Activated naive CD8-positive, alpha-beta T cell treated with anti-CD3 and anti-CD28 coated beads, Interleukin-2, amount 10 ng/mL, durations not matched to agents 7 days and 5 days (primary cell): ENCODE measurements at places on chromosomes 2 and 18.

DNA sequence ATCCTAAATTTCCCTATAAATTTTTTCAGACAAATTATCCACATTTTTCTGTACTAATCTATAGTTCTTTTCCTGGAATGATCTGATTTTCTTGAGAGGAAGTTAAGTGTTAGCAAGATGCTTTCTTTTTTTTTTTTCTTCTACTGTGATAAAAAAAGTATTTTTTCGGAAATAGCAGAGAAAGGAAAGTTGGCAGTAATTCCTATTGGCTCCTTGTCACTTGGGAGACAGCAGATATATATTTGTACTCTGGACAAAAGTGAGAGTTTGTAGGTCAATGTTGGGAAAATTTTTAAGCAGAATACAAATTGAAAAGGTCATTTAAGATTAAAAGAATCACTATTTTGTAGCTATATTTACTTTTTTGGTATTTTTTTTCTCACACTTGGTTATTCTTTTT, 635.7 kb upstream of the NRXN1 start:
- DNase-seq, result no peak

- DNase-seq, result no peak
These were observed 466.1 kb downstream of the TGIF1 start for GRCh38 chr18:3916082-3916481.

GRCh38 chr2:94870440-94871225, 597 bp upstream of the TEKT4 start:
- peak; percentile 62 for DNase-seq

GRCh38 chr2:238114851-238115660, 14.9 kb downstream of the ESPNL start:
- peak; percentile 10 for DNase-seq

DNA sequence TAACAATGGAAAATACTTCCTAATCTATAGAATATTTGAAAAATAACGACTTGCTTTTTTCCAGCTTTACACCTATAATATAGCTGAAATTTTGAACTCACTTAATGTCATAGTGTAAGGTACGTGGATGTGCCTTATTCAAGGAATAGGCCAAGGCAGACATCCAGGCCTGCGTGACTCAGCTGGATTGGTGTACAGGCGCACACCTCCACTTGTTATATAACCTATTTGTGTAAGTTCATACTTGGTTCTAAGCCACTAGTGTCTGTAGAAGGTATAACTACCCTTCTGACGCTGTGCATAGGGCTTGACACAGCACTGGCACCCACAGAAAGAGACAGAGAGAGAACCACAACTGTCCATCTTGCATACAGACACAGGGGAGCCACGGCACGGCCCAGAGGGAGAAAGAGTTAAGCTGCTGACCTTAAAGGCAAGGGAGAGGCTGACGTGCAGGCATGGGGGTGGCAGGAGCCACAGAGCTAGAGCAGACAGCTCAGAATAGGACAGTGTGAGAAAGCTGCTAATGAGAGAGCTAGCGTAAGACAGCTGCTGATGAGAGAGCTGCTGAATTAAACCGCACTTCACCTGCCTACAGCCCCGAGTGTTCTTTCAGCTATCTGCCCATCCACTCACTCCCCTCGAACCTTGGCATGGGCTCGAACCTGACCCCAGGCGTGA, 16.1 kb downstream of the CCDC178 start:
- no peak for DNase-seq

DNA sequence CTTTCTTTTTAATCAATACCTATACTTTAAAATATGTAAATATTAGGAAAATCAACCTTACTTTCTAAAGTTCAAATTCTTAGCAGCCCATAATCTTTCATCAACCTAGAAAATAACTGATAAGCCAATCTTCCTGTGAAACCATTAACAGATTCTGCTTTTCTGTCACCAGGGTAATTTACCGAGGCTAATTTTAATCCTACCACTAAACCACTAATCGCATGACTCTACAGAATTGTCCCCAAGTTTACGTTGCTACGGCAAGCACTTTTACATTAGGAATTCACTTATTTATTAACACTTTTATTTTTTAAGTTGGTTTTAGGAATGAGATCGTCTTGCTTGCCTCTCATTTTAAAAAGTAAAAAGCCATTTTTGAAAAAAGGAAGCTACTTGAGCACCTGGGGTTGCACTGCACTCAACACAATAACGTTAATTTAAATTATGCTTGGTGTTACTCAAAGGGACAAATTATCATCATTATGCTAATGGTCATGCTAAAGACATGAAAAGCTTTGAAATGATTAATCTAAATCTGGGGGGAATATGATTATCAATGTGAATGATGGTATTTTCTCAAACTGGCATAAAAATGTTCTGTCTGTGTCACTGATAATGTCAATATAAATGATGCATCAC, 10.2 kb downstream of the ZNF516 start:
- DNase-seq, result no peak
